Left lobe of liver (tissue), 2 donors: ENCODE measurements at places on chromosomes 11 and 22.

GRCh38 chr11:36431429-36432092 is 78.5 kb downstream of the TRAF6 start:
- DNase-seq: no peak

- no peak for DNase-seq
Observed at GRCh38 chr11:5556596-5557188, 8.4 kb upstream of the OR52H1 start.

DNA sequence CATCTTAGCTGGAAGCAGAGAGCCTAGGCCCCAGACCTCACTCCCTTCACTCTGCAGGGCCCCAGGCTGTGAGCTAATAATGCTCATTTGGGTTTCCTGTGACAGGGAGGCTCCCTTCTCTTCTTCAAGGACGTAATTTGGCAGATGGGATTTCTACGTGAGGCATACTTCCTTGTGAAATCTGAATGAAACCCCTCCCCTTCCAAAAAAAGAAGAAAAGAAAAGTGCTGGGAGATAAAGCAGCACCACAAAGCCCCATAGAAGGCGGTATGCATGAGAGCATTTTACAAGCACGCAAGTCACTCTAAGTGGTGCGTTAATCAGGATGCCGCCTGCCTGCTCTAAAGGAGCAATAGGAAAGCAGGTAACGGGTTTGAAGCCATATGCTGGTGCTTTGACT is 5.7 kb downstream of the P2RX3 start:
- DNase-seq: no peak

GRCh38 chr11:126417091-126417862 is 61.8 kb downstream of the ST3GAL4 start:
- DNase-seq: no peak

DNA sequence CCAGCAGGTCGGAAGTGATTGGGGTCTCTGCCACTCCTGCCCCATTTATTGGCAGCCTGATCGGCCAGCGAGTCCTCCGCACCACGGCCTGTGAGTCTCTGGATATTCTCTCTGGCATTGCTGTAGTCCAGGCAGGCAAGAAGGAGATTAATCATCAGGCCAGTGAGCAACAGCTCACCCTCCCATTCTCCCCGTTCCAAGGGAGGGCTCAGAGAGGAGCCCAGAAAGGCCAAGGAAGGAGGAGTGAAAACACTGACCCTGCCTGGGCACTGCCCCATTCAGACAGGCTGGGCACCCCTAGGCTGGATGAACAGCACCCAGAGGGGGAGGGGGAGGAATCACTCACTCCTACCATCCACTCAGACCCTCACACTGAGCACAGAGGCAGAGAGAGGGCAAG is 3.1 kb downstream of the SAA2 start:
- DNase-seq: no peak

- no peak for DNase-seq
Observed at GRCh38 chr11:24489477-24489876, 7.4 kb upstream of the LUZP2 start.
